Hindlimb muscle (tissue), 1 donor: ENCODE measurements at places on chromosomes 5 and 9.
A peak's percentile ranks its signal among the peaks of the same experiment; 100 is the strongest.

GRCh38 chr9:76873056-76873792 is 32.7 kb downstream of the PRUNE2 start:
- peak; percentile 27 for DNase-seq

- DNase-seq: no peak
These were observed 72.1 kb upstream of the STK32A start for GRCh38 chr5:147162740-147163139.

- no peak for DNase-seq
These were observed 96.6 kb downstream of the GALNT10 start for GRCh38 chr5:154287136-154287535.

DNA sequence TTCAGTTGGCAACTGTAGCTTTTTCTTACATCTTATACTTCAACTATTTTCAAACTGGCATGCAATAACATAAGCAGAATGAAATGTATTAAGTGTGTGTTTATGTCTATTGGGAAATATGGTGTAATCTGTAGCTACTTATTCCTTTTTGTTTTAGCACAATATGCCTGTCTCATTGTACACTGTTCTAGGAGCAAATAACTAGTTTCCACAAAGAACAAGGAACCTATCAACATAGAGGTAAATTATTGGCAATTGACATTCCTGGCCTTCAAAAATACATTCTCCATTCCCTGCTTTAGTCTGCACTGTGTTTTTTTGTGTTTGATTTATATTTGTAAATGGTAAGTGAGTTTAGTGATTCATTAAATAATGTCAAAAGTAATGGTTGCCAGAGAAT is 75.7 kb downstream of the FBXL7 start:
- no peak for DNase-seq

GRCh38 chr5:142006363-142007236 is 6.2 kb downstream of the GNPDA1 start:
- DNase-seq: no peak

GRCh38 chr5:158999339-158999738 is 100.4 kb downstream of the EBF1 start:
- DNase-seq: peak; percentile 76

GRCh38 chr5:122112733-122113558 is 16.4 kb upstream of the ZNF474 start:
- no peak for DNase-seq

GRCh38 chr9:123162791-123163345 is 105.5 kb downstream of the STRBP start:
- no peak for DNase-seq

DNA sequence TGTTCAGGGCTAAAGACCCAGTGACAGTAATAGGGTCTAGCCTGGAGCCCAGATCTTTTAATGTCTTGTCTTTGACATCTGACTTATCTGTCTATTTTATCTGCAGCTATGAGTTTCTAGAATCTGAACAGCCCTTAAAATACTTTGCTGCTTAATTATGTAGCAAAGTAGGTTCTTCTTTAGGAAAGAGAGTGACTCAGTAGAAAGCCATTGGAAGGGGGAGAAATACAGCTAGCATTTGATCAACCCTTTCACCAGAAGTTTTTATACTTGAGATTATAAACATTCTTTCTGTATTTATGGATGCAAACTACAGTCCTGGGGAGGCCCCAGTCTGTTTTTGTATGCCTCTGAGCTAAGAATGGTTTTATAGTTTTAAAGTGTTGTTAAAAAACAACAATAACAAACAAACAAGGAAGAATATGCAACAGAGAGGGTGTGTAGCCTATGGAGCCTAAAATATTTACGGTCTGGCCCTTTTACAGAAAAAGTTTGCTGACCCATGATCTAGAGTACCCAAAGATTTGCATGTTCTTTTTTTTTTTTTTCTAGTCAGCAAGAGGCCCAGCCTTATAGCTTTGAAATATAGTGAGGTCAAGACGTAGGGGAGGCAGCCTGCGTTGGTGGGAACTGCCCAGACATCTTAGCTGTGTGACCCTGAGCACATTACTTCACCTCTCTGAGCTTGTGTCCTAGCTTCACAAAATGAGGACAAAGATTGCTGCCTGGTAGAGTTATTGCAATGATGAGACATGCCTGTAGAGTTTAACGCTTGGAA is 9.7 kb downstream of the GSN start:
- DNase-seq: no peak

GRCh38 chr5:155833287-155833686 is 493.7 kb upstream of the SGCD start:
- no peak for DNase-seq
